ENCODE measurements at places on chromosomes 7 and 10.

DNA sequence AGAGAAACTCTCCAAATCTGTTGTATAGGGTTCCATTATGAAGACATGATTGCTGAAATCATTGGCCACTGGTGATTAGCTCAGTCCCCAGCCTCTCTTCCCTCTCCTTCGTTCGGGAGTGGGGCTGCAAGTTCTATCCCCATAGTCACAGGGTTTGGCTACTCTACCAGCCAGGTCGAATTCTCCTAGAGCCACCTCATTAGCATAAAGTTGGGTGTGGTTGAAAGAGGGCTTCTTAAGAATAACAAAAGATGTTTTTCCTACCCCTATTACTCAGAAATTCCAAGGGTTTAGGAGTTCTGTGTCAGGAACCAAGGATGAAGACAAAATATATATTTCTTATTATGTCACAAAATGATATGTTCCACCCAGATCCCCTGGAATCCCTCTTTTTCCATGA, 166.2 kb upstream of the YAE1 start:
- no peak for DNase-seq

DNA sequence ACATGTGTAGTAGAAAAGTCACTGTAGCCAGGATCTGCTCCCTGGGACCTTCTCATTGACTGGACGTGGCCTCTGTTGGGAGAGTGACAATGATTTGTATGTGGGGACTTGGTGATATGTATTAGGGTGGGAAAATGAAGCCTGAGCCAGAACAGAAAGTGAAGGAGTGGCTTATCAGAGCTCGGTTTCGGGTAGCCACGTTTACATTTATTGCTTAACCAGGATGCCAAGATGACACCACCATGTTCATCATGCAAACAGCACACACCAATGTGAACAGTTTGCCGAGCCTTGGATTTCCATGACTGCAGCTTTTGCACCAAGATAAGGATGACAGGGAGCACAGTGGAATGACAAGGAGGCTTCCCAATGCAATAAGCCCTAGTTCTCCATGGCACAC, 112.8 kb upstream of the STK17A start:
- no peak for DNase-seq

DNA sequence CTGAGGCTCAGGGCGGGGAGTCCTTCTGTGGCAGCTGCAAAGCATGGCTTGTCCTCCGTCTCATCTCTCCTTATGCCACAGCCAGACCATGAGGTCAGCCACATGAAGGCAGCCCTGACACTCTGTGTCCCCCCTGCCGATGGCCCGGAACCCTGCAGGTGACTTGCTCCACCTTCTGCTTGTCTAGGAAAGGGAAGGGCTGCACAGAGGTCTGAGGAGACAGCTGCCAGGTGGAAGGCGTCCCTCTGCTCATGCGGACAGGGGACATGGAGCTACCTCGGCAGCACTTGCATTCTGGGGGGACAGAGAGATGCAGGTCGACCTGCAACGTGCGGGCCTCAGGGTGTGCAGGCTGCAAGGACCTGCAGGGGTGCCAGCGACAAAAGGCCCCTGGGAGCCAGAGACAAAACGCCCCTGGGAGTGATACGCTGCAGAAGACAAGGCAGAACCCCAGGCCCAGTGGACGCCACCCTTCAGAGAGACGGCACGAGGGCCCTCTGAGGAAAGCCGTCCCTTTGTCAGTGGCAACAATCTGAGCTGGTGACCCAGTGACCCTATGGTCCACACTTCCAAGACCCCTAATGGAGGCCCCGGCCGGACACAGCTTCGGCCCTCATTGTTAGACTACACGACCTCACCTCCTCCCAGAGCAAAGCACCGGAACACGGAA, 205.2 kb upstream of the PPP2R2D start:
- DNase-seq: no peak

GRCh38 chr10:58971796-58972491, 204.5 kb upstream of the PHYHIPL start:
- no peak for DNase-seq

Data from NCI-H187 treated with DMSO at 0.1 percent for 48 hours (cell line).